H7 (cell line): ENCODE measurements at places on chromosomes 5 and 9.

- no peak for DNase-seq
Measured at GRCh38 chr5:111580956-111581355, 68.6 kb upstream of the STARD4 start.

- no peak for DNase-seq
Measured at GRCh38 chr5:60024104-60024503, 130.6 kb upstream of the PDE4D start.

- DNase-seq, result peak; percentile 49
Measured at GRCh38 chr5:147234239-147234824, 494 bp upstream of the STK32A start.

DNA sequence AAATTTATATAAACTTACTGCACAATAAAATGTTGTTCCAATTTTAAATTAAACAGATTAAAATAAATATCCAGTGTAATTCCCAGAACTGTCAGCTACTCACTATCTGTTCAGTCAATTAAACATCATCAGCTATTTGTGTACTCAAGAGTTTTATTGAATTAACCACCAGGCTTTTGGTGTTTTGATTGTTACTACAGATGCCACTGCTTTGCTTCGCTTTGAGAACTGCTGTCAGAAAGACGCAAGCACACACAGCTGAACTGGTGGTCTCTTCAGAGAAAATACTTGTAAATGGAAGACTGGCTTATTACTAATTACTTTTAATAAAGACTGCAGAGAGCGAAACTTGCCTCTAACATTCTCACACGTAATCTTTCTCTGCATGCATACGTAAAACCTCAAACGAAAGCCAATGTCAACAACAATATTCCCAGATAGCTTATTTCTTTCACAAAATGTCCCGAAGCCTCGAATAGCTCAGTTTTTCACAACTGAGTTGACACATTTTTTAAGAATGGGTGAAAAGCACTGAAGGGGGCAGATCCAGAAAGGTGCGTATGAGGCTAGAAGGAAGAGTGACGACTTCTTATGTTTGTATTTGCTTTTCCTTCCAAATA, 259.6 kb upstream of the RPS23 start:
- no peak for DNase-seq

DNA sequence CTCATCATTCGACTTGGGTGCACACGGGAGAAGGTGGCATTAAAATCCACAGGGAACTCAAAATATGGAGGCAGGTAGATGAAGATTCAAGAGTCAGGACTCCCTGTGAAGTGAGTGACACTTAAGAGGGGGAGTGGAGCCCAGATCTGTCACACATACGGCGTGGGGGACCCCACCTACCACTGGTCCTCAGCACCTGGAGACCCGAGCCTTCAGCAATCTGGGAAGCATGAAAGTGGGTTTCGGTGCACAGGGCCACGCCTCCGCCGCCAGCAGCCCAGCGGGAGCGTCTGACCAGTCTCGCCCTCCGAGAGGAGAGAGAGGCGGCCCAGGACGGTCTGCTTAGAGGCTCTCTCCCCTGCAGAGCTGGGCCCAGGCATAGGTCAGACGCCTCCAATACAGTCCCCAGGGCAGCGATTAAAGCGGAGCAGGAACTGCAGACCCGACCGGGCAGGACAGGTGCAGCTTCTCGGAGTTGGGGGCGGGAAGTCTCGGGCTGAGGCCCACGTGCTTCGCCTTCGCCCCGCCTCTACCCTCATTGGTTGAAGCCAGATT, 639 bp upstream of the SLC2A8 start:
- DNase-seq, result no peak

- no peak for DNase-seq
Measured at GRCh38 chr9:70120834-70121510, 77.3 kb downstream of the MAMDC2 start.

- no peak for DNase-seq
Measured at GRCh38 chr5:121151534-121151933, 687.4 kb downstream of the PRR16 start.

- peak; percentile 30 for DNase-seq
Measured at GRCh38 chr9:138103111-138103848, 225.7 kb downstream of the CACNA1B start.

DNA sequence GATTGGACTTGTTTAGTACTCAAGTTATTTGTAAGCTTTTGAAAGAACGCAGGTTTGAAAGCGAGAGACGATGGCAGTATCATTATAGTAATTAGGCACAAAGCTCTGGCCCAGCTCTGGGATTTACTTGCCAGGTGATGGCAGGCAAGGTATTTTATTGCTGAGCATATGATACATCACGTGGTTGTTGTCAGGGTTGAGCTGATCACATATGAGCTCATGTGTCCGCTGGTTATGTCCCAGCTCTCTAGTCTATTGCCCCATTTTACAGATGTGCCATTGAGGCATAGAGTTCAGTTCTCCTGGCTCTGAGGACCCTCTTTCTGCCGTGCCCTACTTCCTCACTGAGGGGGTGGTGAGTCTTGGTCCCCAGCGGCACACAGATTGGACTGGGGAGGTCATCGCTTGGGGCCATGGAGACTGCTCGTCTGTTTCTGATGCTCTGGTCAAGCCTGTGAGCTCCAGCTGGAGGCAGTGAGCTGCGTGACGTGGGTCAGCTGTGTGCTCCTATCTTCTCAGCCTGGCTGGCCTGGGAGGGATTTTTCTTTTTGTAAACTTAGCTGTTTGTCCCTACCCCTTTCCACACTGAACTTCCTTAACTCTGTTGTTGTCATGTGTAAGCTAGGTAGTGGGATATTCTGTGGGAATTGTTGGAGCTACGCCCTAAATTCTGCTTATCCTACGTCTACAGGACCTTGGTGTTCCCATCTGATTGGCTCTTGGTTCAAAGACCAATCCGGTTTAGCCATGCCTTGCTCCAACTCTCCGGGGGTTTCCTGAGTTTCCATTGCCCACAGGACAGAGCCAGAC, 2.2 kb downstream of the NXNL2 start:
- no peak for DNase-seq

GRCh38 chr5:11941566-11941965, 37.3 kb upstream of the CTNND2 start:
- no peak for DNase-seq

- peak; percentile 88 for DNase-seq
Measured at GRCh38 chr9:130939405-130940026, 469 bp upstream of the FIBCD1 start.

GRCh38 chr5:135921388-135921787, 25.7 kb upstream of the IL9 start:
- DNase-seq, result no peak

GRCh38 chr5:162485666-162486292, 418.2 kb downstream of the GABRG2 start:
- no peak for DNase-seq

DNA sequence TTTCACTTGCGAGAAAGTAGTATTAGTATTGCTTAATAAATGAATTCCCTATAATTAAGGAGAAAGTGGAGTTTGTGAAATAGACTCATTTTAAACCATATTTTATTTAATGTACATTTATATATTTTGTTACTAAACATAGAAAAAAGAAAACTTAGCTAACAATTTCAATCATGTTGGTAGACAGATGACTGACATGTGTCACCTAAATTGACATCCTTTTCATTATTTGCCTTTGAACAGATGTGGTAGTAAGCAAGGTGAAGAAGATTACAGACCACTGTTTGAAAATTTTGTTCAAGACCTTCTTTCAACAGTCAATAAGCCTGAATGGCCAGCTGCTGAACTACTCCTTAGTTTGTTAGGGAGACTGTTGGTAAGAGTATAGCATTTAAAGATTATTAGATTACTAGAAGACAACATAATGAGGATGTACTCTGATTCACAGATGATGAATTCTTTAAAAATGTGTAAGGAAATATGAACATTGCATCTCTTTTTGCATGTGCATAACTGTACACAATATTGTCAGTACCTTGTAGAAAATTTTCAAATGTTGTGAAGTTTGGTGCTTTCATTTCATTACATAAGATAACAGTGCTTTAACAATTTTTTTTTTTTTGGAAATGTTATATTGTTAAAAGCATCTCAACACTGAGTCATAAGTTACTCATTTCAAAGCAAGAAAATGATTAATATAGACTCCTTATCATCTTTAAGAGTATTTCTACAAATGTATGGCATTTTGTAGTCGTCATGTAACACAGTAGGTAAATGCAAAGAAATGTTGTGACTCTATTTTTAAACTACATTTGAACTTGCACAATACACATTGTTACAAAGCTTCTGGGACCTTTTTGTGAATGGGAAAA, 139.5 kb downstream of the NIPBL start:
- DNase-seq, result no peak

DNA sequence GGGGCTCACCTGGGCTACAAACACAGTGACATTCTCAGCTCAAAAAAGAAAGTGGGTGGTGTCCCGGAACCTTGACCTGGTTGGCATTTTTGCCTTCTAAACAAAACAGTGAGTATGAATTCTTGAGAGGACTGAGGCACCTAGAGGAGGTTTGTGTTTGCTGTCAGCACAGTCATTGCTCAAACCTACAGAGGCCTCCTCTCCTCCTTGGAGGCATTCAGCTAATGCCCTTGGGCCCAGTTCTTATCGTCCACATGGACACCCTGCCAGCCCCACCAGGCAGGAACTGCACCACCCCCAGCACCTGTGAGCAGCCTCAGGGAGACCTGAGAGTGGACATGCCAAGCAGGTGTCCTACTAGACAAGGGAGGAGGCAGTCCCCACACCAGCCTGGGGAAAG, 156.7 kb downstream of the SYK start:
- DNase-seq, result no peak

DNA sequence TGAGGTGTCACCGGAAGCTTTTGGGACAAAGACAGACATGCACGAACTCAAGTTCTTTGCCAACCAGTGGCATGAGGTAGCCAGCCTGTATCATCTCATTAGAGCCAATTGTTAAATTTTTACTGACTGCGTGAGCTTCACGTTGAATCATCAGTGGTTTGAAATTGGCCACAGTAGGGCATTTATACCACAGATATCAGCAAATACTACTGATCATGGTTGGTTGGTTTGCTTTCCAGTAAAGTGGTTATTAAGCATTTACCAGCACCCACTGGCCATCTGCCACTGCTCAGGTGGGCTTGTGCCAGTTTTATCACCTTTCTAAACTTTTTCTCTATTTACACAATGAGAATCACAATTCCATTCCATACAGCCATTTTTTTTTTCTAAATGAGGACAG, 28.4 kb upstream of the SHC3 start:
- no peak for DNase-seq

GRCh38 chr5:161086461-161086860, 234.4 kb upstream of the ATP10B start:
- DNase-seq, result no peak

DNA sequence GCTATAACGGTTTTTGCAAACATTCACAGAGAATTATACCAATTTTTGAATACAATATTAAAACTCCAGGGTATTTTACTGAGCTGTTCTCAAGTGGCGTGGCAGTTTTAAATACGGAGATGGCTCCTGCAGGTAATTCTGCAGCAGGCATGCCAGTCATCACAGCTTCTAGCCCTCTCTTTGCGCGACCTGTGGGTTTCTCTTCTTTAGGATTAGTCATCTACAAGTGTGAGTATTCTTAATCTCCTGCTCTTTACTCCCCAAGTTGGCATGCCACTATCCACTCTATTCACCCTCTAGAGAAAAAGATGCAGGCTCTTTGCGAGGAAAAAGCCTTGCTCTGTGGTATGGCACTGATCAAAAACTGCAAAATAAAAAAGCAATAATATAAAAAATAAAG, 43.9 kb downstream of the ANKRD31 start:
- DNase-seq, result no peak

- DNase-seq, result no peak
Measured at GRCh38 chr5:155897761-155898160, 429.2 kb upstream of the SGCD start.

- no peak for DNase-seq
Measured at GRCh38 chr5:36402512-36402906, 100.8 kb upstream of the RANBP3L start.

DNA sequence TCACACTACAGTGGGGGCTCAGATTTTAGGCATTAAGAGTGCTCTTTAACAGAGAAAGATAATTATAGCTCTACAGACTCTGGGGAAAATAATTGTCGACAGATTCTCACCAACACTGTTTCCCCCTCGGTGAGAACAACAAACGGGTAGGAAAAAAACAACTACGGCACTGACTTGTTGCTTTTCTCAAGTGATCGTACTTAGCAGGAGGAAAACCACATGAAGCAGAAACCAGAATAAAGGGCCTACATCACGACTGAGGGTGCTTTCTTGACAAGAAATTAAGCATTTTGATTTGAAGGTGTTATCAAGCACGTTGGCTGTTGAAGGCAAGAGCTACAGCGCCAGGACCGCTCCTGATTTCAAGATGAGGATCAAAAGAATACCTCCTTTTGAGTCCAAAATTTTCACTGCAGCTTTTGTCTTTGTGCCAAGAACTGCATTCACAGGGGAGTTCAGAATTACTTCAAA, 27.2 kb upstream of the CER1 start:
- DNase-seq, result no peak

DNA sequence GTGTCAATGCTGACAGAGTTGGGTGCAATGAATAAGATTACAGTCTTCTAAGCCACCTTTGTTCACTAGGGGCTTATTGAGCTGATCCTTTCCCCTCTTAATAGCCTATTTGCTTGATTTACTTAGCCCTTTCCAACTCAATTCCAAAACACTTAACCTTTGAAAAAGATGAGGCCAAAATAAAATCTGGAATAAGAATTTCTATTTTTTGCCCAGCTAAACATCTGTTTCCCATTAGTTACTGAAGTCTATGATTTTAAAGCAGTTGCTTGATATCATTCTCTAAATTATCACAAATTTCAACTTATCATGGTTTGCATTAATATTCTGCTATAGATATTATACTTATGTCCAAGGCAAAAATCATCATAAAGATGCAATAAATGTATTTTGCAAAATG, 1272.0 kb upstream of the ACO1 start:
- no peak for DNase-seq

DNA sequence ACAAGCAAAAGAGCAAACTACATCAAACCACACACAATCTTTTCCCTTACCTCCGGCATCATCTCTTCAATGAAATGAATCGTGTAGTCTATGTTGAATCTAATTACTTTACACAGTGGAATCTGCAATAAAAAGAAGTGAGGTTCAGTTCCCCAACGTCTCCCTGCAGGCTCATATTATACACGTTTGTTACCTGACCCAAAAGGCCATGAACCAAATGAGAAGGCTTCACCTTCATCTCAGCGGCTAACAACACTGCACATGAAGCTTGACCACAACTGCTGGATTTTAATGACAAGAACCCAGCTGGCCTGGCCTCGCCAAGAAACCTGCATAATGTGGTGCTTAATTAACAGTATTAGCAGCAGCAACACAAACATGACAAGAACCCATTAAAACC, 45.5 kb downstream of the DROSHA start:
- no peak for DNase-seq

DNA sequence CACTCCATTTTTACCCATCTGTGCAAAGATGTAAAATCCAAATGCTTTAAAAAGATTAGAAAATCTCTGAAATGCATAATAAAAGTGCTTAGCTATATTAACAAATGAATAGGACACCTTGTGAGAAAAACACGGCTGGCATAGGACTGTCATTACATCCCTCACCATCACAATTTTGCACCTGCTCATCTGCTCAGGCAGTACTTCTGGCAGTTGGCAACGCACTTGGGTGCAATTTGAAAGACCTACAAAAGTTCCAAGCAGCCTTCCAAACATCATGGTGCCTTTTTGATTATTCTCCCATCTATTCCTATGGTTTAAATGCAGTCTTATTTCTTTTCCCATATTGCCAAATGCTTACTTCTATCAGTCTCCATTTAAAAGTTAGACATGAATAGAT, 501.8 kb downstream of the ENC1 start:
- DNase-seq, result no peak

- DNase-seq, result peak; percentile 61
Measured at GRCh38 chr5:176171171-176171760, 67.0 kb upstream of the SIMC1 start.

GRCh38 chr5:30069441-30070263, 1123.8 kb upstream of the CDH6 start:
- DNase-seq, result no peak

- peak; percentile 16 for DNase-seq
Measured at GRCh38 chr5:178110511-178110910, 2.8 kb upstream of the N4BP3 start.
